Hypothalamus (tissue), 51 donors: ENCODE measurements at places on chromosomes 5 and 9.

GRCh38 chr5:137442660-137443059 lies 56.5 kb downstream of the SPOCK1 start:
- DNase-seq: no peak

DNA sequence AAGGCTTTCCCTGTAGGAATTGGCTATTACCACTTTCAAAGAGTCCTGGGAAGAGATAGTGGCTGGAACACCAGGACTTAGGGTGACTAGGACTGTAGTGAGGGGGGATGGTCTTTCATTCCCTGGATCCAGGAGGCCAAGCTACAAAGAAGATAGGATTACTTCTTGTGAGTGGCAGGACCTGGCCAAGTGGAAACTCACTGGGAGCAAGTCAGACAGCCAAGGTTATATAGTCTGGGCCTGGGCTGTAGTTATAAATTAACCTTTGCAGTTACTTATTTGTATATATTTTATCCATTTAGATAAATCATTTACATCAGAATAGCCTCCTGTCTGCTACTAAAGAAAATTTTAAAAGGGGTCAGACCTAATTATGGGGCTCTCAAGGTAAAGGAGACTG lies 124.3 kb downstream of the TLR4 start:
- no peak for DNase-seq

- DNase-seq: no peak
Observed at GRCh38 chr5:6096101-6096500, 282.2 kb downstream of the MED10 start.

- DNase-seq: no peak
Observed at GRCh38 chr9:126326228-126327005, at the start of gene MVB12B. TSS of gene MVB12B (plus strand) at chr9:126326829. CDS start at chr9:126326930, 101 bp downstream.

- peak; percentile 95 for DNase-seq
Observed at GRCh38 chr9:87725900-87726709, at the start of gene CTSL. TSS of gene CTSL (plus strand) at chr9:87726119. CDS start at chr9:87727604, 1,485 bp downstream.

DNA sequence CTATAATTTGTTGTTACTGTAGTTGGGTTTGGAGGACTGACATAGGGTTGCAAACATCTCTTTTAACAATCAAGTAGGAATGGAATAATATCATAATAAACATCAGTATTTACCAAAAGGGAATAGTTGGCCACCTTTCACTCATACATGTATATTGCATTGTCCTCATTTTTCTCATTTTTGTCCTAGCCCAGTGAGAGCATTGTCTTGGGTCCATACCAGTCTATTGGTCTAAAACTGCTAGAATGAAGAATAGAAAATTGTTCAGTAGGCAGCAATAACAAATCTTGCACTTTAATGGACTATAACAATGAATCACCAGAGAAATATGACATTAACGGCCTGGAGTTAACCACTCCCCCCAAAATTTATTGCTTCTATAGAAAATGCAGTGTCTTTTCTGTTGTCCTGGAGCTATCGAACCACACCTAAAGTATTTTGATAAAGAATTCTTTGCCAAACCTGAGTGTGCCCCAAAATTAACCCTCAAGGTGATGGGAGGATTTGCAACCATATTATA lies 80.9 kb upstream of the IL33 start:
- DNase-seq: no peak
